ENCODE measurements at places on chromosomes 2 and 18.

GRCh38 chr18:12010187-12010802 is 29.0 kb downstream of the IMPA2 start:
- no peak for DNase-seq

- DNase-seq = no peak
These were observed 46.4 kb upstream of the REEP1 start for GRCh38 chr2:86383844-86384243.

GRCh38 chr18:12031181-12031580 is 49.9 kb downstream of the IMPA2 start:
- DNase-seq = no peak

GRCh38 chr2:15714609-15715008 is 122.9 kb downstream of the DDX1 start:
- no peak for DNase-seq

DNA sequence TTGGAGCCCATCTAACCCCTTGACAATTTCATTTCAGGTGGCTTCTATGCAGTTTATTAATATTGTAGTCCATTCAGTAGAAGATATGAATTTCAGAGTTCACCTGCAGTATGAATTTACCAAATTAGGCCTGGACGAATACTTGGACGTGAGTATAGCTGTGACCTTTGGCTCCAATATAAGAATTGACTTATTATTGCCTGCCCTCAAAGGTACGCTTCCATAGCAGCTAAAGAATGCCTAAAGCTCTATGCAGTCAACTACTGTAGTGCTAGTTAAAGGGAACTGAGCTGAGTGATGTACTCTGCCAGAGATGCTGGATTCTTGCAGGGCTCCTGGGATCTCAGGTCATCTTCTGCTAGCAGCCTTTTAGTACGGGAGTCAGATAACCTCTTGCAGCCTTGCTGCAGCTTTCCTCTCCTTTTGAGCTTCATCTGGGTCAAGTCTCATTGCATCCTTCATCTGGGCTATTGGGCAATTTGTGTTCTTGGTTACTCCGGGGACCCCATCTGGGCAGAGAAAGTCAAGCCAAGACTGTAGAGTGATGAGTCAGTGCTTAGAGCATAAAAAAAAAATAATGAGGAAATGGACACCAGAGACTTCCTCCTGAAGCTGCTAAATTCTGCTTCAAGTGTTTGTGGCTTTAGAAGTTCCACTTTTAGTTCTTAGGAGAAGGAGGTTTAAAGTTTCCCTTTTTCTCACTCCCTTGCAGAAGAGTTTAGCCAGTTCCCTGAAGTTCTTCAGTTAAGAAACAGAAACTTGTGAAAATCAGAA is 105.6 kb downstream of the PRPF40A start:
- peak; percentile 25 for DNase-seq

DNA sequence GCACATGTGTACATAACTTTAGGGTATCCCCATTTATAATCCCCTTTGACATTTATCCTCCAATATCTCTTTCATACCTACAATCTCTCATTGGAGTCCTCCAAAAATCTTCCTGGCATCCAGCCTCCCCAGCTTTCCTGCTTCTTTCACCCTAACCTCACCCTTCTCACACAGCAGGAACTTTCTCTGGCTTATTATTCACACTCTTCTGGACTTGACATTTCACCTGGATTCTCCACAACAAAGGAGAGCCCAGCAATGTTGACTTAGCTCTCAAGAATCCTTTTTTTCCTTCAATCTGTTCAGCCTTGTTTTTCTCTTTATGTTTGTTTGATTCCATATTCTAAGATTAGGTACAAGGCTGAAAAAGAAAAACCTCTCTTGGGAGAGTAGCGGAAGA is 783.6 kb upstream of the ACVR2A start:
- no peak for DNase-seq

DNA sequence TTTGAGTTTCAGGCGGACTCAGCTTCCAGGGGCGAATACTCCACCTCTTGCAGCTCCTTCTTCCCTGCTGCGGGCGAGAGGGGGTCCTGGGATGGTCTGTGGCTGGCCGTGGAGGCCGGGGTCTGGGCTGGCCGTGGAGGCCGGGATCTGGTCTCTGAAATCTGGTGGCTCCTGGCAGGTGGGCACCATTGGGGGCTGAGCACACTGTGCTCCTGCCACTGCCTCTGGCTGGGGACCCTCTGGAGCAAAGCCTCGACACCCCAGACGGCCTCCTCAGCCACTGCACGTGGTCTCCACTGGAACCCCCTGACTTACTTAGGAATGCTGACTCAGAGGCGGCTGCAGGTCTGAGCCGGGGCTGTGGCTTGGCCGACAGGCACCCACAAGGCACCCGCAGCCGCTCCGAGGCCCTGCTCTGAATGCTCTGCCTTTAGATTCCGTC is 100.1 kb upstream of the ALKAL2 start:
- no peak for DNase-seq

DNA sequence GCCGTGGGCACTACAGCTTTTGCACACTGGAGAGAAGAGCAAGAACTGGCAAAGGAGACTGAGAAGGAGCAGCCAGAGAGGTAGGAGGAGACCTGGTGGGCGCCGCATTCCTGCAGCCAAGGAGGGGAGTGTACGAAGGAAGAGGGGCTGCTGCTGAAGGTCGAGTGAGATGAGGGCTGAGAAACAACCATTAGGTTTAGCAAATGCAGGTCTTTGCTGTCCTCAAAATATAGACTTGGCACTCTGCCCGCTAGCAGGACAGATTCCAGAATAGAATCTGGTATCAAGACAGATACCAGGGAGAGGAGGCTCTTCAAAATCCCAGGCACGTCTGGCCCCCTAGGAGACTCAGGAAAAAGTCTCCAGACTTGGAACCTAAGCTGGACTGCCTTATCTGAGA is 83.0 kb downstream of the TGOLN2 start:
- DNase-seq = no peak

DNA sequence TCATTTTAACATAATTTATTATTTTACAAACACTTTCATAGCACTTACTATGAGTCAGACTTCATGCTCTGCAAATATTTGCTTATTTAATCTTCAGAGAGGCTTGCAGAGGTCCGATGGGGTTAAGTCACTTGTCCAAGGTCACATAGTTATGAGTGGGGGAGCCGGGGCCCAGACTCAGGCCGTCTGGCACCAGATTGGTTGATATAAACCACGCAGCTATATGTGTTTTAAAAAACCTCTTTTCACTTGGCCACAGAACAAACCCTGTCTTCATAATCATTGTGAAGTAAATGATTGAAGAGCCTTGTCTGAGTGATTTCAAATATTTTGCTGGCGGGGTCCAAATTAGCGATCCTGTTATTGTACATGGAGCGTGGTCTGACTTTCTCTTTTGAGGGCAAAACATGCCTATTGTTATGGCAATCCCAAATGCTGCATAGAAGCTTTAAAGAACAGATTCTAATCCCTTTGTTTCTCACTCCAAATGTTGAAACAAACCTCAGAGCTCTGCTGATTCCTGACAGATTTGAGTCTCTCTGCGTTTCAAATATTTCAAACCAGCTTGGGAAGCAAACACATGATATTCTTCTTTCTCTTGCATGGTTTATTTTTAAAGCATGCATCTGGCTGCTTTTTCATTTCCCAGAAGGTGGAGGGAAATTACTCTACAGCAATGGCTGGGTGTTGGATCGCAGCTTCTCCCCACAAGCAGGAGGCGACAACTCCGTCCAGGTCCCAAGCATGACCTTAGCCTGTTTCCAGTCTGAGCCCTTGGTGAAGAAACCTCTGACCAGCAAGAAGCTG is 142.4 kb downstream of the DDX1 start:
- DNase-seq = no peak

- no peak for DNase-seq
These were observed 24.3 kb upstream of the ARHGAP25 start for GRCh38 chr2:68710336-68710735.

- DNase-seq = no peak
These were observed 54.0 kb downstream of the EPAS1 start for GRCh38 chr2:46351098-46351749.

- DNase-seq = peak; percentile 75
These were observed 646.1 kb upstream of the ACVR2A start for GRCh38 chr2:147198651-147199171.

DNA sequence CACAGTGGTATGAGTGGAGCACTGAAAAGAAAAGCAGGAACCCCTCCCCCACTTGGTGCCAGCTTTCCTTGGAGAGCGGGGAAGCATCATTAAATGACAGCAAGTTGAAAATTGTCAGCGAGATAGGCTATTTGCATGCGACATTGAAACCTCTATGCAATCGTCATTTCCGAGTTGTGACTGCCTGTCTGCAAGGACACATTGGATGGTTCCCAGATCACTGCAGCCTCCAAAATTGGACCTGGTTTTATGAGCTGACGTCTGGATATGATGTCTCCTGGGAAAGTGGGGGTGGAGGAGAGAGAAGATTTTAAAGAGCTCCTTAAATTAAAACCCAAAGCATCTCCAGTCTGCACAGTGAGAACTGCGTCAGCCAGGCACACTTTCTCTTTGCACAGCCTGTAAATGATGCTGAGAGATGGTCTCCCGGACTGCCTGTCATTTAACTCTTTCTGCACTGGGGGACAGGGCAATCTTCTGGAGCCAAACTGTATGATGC is 57.8 kb upstream of the KIF5C start:
- no peak for DNase-seq

DNA sequence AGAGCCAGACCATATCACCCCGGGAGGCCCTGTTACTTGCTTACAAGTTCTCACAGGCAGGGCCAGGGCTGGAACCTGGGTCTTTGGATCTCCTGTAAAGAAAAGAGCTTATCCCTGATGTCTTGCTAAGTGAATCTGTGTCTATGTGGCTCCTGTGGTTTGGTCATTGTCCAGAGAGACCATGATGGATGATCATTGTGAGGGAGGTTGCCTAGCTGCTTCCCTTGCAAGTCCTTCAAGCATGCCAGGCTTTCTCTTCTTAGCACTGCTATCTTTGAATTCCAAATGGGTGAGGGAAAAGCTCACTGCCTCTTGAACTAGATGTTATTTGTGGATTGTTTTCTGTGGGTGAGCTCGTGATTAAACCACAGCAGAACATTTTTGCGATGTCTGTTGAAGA is 151.6 kb downstream of the FSHR start:
- no peak for DNase-seq

DNA sequence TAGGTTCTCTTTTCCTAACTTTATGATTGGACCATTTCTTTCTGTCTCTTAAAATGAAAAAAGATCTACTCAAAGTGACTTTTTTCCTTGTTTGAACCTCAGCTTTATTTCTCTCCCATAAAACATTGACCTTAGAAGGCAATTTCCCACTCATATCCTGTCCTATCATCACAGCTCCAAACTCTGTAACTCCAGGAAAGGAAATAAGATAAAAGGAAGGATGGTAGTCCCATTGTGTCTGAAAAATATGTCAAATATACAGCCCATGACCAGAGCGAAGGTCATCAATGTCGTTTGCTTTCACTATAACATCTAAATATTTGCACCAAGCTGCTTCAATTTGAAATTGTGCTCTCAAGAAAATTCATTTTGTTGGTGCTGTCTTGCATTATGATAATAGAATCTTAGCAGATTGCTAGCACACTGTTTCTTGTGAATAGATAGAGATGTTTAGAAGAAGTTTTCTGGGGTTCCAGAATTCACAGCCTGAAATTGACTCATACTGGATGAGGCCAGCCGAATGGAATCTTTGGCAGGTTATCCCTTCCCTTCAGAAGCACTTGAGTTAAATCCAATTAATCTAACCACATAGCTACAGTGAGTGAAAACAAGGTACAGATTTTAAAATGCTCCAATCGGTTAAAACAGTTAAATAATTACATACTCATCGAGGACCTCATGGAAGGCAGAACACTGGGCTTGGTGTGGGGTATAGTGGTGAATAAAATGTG is 95.1 kb downstream of the CRIM1 start:
- DNase-seq = peak; percentile 47
